ENCODE measurements at places on chromosomes 13 and 19. TPM values are rescaled to one million over a fixed set of nuclear protein-coding genes. Genes with fewer than 3 reads are reported as not detected.

SCGB2B2 gene
- total RNA-seq = 0.32 TPM

KCNN1 gene
- 0.79 TPM for total RNA-seq

NKPD1 gene
- 0.58 TPM for total RNA-seq

OR7C1 gene
- not detected for total RNA-seq

ATP1A3 gene
- total RNA-seq = 0.37 TPM

CATSPERD gene
- total RNA-seq = not detected

TMEM38A gene
- 8.0 TPM for total RNA-seq

PLPP2 gene
- 7.8 TPM for total RNA-seq

PDE4C gene
- total RNA-seq = 1.7 TPM

NR2F6 gene
- total RNA-seq = 19.9 TPM

RAB3A gene
- total RNA-seq = 4.7 TPM

CNMD gene
- 0.42 TPM for total RNA-seq

CGB1 gene
- total RNA-seq = not detected

ACP7 gene
- 0.11 TPM for total RNA-seq

ZNF555 gene
- total RNA-seq = 14.8 TPM

PTH2 gene
- total RNA-seq = not detected

POLR1G gene
- total RNA-seq = 1.8 TPM

CGB5 gene
- total RNA-seq = not detected

SYDE1 gene
- total RNA-seq = 12.8 TPM

JSRP1 gene
- 1.6 TPM for total RNA-seq

PCP2 gene
- not detected for total RNA-seq

CBY2 gene
- total RNA-seq = 0.21 TPM

KLHL1 gene
- total RNA-seq = 0.26 TPM

KLK13 gene
- not detected for total RNA-seq

NRTN gene
- total RNA-seq = 2.5 TPM

APOC4 gene
- total RNA-seq = not detected

ADGRL1 gene
- total RNA-seq = 18.0 TPM

VSIG10L gene
- total RNA-seq = 0.74 TPM

FARP1 gene
- 81.7 TPM for total RNA-seq

ACER1 gene
- not detected for total RNA-seq

DIRAS1 gene
- total RNA-seq = 3.2 TPM

ZNF302 gene
- total RNA-seq = 77.5 TPM

BRSK1 gene
- 9.7 TPM for total RNA-seq

PRTN3 gene
- total RNA-seq = 0.26 TPM

SIGLEC12 gene
- total RNA-seq = 0.11 TPM

All from urinary bladder (tissue), 4 donors.